WTC11 (cell line): ENCODE measurements at places on chromosomes 7 and 10. TPM values are rescaled to one million over a fixed set of nuclear protein-coding genes. Genes with fewer than 3 reads are reported as not detected.

GRCh38 chr10:3136763-3137611 lies 35.6 kb downstream of the PITRM1 start:
- DNase-seq, result no peak

- peak; percentile 87 for DNase-seq
Observed at GRCh38 chr10:69914398-69915214, 112.9 kb downstream of the COL13A1 start.

GRCh38 chr10:110423650-110424049 lies 74.1 kb upstream of the DUSP5 start:
- DNase-seq, result no peak

DNA sequence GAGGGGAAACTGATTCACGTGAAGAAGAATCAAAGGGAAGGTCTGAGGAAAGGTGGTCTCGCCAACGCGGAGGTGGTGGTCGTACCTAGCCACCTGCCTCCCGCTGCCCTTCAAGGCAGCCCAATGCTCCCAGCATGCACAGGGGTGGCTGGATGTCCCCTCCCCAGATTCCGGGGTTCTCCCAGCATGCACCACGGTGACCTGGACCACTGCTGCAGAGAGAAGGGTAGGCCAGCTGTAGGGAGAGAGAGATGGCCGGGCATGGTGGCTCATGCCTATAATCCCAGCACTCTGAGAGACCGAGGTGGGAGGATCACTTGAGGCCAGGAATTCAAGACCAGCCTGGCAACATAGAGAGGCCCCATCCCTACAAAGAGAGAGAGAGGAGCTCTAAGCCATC lies 32.4 kb upstream of the PPP2R2D start:
- DNase-seq, result no peak

DNA sequence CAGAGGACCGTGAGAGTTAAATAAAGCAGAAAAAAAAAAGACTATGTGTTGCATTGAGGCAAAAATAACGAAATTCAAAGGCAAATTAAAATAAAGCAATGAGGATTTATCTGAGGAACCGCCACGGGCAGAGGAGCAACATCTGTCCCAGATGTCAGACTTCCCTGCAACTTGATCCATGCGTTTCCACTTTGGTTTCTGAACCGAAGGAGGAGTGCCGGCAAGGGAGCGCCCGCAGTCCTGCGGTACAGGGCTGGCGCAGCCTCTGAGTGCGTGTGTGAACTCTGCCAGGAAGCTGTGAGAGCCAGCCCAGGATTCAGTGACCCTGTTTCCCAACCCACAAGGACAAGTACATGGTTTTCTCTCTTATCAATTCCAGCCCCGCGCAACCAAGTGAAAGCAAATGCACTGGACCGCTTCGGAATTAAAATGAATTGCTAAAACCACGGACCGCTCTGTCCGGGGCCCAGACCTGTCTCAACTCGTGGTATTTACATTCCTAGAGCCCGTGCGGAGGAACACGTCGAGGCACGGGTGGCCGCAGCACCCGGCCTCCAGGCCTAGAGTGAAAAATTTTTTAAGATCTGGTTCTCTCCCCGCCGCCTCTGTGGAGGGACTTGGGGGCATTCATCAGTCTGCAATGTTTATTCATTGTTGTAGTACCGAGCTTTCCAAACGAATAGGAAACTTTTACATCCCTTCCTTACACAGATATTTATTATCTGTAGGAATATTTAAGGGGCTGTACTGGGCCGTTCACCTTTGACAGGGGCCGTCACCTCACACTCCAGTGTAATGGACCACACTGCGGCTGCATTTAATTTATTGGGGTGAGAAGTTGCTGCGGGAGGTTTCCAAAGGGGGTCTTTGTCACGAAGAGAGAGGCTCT lies 291.5 kb upstream of the NFE2L3 start:
- DNase-seq, result peak; percentile 48

DNA sequence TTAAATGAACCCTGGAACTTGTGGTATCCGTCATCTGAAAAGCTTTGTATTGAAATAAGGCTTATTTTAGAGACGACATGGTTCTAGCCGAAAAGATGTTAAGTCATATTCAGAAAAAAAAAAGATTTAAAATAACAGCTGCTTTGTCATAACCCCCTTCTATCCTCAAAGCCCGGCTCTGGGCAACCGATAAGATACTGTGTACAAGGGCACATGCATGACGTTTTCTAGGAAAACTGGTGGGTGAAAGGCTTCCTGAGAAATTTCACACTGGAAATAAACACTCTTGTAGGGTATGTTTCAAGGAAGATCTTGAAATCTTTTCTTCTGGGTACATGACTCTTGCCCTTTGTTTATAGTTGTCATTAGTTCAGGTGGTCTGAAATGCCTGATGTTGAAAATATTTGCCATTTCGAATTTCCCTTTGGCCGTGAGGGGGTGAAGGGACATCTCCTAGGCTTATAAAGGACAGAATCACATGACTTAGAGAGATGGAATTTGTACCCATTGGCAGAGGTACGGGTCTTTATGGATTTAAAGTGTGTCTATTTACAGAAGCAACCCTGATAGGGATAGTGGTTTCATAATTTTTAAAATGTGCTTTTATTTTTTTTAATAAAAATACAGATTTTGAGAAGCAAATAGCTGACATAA lies 232.5 kb downstream of the PTEN start:
- DNase-seq, result no peak

DNA sequence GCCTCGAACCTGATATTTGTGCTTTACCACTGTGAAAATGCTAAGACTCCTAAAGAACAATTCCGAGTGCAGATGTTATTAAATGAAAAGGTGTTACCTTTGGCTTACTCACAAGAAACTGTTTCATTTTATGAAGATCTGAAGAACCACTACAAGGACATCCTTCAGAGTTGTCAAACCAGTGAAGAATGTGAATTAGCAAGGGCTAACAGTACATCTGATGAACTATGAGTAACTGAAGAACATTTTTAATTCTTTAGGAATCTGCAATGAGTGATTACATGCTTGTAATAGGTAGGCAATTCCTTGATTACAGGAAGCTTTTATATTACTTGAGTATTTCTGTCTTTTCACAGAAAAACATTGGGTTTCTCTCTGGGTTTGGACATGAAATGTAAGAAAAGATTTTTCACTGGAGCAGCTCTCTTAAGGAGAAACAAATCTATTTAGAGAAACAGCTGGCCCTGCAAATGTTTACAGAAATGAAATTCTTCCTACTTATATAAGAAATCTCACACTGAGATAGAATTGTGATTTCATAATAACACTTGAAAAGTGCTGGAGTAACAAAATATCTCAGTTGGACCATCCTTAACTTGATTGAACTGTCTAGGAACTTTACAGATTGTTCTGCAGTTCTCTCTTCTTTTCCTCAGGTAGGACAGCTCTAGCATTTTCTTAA lies 47.7 kb downstream of the MINPP1 start:
- DNase-seq, result no peak

The CNNM1 gene
- total RNA-seq, result 0.90 to 1.4 TPM (median 1.1 TPM) in 3 replicates

DNA sequence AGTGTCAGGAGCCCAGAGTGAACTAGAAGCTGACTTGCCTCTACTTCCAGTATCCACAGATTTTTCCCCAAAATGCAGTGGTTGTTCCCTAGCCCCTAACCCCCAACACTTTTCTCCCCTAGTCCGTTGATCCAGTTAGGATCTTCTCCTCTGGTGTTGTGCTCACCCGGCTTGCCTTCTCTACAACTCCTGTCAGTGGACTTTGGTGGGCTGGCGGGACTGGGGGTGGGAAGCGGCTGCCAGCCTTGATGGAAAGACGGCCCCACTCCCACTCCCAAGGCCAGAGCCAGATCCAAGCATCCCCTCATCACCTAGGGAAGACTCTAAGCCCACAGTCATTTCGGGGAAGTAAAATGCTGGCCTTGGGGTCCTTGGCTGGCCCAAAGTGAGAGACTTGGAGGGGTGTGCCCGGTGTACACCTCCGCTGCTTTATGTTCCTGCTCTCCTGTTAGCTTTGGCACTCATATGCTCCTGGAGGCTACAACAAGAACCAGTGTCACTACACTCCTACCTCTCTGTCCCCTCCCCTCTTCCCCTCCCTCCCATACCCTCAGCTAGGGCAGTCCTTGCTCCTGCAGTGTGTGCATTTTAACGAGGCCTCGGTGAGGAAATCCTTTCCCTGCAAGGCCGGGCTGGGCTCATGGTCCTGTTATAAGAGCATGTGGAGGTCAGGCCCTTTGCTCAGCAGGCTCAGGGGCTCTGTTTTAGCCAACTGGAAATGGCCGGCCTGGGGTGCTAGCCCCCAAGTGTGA lies 930 bp upstream of the HOXA10 start:
- DNase-seq, result no peak

GRCh38 chr7:155189590-155189989 lies 108.1 kb upstream of the INSIG1 start:
- DNase-seq, result no peak

The NIPSNAP2 gene
- 38.5 to 46.3 TPM (median 42.6 TPM) in 3 replicates for total RNA-seq

GRCh38 chr10:77071001-77071511 lies 566.6 kb downstream of the KCNMA1 start:
- no peak for DNase-seq

- no peak for DNase-seq
Observed at GRCh38 chr10:58467931-58468635, 44.6 kb upstream of the BICC1 start.

DNA sequence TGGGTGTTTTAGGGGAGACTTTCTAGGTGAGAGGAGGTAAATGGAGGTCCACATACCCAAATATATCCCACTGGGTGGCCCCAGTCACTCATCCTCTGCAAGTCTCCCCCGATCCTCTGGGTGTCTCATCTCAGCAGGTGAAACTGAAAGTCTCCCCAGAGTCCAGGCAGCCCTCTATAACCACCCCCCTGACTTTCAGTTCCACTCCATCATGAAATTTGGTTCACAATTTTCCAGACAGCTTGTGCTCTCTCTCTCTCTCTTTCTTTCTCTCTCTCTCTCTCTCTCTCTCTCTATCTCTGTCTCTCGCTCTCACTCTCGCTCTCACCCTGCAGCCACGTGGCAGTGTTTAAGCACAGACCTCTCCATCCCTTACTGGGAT lies 56.7 kb upstream of the ELN start:
- no peak for DNase-seq

The DLX6 gene
- 0.09 TPM in 1 of 3 replicates, not detected in the others for total RNA-seq
